Stomach (tissue), 19 donors: ENCODE measurements at places on chromosomes 6 and 20. TPM values are rescaled to one million over a fixed set of nuclear protein-coding genes. Genes with fewer than 3 reads are reported as not detected.

DNA sequence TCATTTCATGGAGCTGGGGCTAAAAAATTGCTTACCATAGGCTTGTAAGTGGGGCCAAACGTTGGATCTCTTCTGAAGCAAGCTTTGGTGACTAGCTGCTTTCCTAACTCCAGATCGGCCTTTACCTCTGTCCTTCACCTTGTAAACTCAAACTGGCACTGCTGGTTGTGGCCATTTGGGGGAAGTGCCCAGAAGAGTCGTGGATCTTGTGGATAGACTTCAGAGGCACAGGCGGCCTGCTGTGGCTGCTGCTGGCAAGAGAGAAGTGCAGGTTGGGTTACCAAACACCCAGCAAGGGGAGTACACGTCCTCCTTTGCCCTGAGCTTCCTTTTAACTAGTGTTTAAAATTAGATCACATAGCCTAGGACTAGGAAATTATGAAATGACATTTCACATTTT lies 36.8 kb upstream of the KLHL31 start:
- DNase-seq, result no peak

GRCh38 chr6:143394389-143394788 lies 56.1 kb downstream of the ADAT2 start:
- no peak for DNase-seq

DNA sequence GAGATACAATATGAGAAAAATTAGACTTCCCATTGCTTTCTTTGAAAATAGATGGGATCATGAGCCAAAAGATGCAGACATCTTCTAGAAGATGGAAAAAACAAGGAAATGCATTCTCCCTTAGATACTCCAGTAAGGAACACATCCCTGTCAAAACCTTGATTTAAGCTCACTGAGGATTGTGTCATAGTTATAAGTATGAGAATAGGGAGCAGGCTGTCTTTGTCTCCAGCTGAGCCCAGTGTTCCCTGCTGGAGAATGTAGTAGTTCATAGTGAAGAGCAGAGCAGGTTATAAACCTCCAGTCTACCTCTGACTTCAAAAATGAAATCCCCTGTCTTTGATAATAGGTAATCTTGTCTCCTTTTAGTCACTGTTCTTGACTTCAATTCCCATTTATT lies 589.9 kb downstream of the PHF3 start:
- no peak for DNase-seq

GRCh38 chr6:108868647-108869046 lies 20.4 kb downstream of the ARMC2 start:
- DNase-seq, result peak; percentile 33

Gene MMS22L
- total RNA-seq, result 7.5 TPM
